NCI-H345 (cell line): ENCODE measurements at places on chromosomes 7 and 10.

DNA sequence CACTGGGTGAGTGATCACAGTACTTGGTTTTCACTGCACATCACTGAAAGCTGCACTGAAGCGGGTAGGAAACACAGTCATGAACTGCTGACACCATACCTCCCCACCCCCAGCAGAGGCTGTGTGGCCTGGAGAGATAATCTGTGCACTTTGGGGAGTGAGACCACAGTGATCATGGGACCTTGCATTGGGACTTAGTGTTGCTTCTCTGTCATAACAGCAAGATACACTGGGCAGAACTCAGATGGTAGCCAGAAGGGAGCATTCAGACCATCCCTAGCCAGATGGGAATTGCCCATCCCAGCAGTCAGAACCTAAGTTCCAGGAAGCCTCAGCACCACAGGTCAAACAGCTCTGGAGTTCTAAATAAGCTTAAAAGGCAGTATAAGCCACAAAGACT, 346.4 kb upstream of the TMEM229A start:
- no peak for DNase-seq

GRCh38 chr7:34806831-34807230, 148.8 kb downstream of the NPSR1 start:
- DNase-seq: no peak

DNA sequence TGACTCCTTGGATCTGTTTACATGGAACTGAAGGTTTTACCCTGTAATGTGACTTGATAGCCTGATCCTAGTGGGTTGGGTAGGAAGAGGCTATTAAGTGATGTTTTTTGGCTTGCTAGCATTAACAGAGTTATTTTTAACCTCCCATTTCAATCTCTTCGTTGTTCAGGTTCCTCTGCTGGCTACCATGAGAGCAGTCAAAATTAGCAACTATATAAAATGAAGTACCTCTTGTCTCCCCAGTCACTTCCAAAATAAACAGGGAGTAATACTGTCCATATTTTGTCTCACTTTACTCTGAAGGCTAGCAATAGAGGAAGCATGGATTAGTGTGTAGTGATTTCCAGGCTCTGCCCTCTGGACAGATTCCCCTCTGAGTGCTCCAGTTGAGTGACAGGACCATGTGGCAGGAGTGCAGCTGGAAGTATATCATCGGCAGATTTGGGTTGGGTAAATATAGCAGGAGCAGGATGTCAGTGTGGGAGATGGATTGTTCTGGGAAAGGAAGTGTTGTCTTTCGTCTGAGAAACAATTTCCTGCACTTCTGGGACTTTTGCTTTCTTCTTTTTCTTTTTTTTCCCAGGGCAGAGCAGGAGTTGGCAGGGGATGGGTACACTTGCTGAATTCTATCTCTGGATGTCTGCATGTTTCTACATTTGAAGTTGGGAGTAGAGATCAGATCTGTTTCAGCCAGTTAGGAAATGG, 35.2 kb downstream of the GBF1 start:
- DNase-seq: peak; percentile 10

DNA sequence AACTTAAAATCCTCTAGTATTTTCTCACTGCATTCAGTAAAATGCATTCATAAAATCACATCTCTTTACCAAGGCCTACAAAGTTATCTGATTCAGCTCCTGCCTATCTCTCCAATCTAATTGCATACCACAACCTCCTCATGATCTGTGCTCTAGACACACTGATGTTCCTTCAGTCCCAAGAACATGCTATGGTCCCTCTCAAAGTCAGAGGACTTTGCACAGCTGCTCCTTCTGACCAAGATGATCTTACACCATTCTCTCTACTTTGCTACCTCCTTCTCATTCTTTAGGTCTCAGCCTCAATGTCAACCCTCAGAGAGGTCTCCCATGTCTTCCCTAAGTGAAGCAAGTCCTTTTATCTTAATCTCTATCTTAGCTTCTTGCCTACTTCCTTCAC, 45.5 kb downstream of the CAV1 start:
- DNase-seq: no peak

- DNase-seq: peak; percentile 29
These were observed 1.2 kb downstream of the HOXA10 start for GRCh38 chr7:27172823-27173510.

DNA sequence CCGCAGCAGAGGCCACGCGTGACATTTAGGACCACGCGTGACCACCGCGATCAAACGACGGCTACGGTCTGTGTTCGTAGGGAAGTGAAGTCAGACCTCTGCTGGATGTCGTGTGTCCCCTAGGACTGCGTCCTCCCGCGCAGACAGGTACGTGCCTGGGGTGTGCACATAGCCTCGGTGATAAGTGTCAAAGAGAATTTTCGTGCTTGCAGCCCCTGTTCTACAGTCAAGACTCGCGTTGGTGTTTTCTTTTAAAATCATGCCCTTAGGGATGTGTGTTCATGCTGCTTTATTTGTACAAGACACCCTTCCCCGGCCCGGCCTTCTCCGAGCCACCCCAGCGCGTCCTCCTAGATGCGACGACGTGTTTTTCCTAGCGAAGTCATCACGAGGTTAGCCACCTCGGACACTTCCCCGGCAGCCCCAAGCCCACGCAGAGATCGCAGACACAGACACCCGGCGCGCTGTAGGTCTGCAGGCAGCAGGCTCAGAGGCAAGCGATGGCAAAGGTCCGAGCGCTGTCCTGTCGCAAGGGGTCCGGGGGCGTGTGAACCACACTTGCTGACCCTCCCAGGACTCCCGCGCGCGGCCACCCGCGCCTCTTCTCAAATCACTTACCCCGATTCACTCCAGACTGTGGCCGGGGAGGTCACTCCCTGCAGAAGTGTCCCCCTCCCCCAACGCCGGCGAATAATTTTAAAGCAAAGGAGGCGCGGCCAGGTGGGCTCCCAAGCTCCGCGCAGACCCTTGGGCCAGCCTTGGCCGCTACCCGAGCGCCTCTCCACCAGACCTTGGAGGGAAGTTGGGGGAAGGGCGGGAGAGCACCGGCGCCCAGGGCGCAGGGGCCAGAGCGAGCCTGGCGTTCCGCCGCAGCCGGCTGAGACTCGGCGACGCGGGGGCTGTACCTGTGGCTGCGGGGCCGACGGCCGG, 552 bp downstream of the MKX start:
- no peak for DNase-seq

- no peak for DNase-seq
These were observed 15.3 kb downstream of the TPK1 start for GRCh38 chr7:144820552-144820951.

DNA sequence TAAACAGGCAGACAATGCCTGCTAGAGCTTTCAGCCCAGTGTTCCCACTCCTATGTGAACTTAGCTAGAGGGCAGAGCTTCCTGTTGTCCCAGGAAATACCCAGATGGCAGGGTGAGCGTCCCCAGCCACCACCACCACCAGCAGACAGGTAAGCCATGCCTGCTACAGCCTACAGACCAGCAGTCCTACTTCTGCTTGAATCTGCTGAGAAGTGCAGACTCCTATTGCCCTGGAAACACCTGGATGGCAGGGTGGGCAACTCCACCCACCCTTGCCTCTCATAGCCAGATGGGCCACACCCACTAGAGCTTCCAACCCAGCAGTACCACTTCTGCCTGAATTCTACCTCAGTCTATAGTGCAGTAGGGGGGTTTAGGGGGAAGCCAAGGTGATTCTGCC, 64.4 kb downstream of the FBXL13 start:
- no peak for DNase-seq

DNA sequence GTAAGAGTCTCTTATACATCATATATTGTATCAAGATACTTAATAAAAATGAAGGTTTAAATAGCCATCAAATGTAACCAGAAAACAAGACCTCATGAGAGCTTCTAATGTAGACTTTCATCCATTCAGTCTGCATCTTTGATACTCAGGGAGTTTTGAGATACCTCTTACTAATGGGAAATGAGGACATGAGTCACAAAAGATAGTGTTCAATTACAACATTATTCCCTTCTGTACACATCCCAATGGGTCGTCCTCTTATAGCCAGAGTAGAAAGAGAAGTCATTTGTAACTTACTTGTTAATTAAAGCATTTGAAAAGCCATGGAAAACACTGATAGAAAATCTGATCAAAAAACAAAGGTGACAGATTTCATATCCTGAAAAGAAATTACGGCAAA, 19.4 kb downstream of the SHTN1 start:
- no peak for DNase-seq

DNA sequence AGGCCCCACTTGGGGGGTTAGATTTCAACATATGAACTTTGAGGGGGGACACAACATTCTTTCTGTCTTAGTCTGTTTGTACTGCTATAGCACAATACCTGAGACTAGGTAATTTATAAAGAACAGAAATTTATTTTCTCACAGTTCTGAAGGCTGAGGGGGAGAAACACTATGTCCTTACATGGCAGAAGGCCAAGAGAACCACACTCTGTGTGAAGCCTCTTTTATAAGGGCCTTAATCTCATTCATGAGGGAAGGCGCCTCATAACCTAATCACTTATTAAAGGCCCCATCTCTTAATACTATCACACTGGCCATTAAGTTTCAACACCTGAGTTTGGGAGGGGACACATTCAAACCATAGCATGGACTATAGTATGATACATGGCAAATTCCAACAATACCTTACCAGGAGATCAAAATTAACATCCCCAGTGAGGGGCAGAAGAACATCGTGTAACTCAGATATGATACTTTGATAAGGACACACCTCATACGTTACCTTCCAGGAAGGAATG, 9.3 kb upstream of the PDLIM1 start:
- DNase-seq: no peak

DNA sequence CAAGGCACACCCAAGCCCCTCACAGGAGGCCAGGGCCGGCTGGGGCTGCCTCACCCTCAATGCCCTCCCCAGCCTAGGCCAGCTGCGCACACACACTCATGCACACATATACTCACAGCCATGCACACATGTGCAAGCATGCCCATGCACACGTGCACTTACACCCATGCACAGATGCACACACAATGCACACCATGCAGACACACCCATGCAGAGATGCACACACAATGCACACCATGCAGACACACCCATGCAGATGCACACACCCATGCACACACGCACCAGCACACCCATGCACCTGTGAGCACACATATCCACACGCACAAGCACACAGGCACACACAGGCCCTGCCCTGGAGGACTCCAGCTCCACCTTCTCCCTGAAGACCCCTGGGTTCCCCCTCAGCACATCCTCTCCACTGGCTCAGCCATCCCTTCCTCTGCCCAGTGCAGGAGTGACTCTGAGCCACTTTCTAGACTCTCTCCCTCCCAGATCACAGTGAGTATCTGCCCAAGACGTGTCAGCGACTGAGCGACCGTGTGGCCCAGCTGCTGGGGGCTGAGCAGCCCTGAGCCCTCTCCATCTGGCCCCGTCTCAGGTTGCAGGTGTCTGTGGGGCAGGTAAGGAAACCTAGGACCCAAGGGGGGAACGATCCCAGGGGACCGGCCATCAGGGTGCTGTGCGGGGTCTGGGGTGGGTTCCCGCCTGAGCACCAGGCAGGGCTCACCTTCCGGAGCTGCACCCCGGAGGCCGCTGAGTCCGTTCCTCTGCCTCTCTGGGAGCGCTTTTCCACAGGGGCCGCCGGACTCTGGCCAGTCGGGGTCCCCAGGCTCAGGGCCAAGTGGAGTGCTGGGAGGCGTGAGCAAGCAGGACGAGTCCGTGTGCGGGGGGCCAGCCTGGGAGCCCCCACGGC, 25.8 kb downstream of the AP5Z1 start:
- DNase-seq: no peak

GRCh38 chr10:133161486-133162109, 1.6 kb downstream of the KNDC1 start:
- DNase-seq: no peak

DNA sequence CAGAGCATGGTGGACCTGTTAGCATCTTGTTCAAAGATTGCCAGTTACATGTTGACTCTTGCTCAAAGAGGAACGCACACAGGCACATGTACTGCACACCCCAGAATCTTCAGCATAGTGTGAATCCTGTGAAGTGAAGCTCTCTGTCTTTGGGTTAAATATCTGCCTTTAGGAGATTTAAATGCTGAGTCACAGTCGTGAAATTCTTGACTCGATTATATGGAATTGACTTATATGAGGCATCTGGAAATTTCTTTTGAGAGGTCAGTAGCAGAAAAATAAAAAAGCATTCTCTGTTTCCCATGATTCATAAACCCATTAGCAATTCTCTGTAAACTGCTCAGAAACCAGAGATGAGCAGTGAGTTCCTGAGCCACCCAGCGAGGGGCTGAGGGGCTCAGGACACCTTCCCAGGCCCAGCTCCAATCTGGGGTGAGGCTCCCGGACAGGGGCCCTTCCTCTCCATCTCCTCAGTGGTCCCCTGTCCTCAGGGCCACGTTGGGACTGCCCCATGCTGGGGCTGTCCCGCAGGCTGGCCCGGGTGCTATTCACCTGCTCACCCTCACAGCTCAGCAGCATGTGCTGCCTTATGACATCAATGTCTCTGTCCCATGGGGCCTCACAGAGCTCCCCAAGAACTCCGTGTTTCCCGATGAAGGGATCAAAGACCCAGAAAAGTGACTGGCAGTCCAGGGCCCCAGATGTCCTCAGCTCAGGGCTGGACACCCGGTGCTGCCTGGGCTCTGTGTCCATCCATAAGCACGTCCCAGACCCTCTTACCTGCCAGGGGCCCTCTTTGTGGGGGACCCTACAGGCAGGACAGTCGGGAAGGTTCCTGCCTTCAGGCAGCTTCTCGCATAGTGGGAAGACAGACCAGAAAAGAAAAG, 50.0 kb upstream of the INSIG1 start:
- no peak for DNase-seq

DNA sequence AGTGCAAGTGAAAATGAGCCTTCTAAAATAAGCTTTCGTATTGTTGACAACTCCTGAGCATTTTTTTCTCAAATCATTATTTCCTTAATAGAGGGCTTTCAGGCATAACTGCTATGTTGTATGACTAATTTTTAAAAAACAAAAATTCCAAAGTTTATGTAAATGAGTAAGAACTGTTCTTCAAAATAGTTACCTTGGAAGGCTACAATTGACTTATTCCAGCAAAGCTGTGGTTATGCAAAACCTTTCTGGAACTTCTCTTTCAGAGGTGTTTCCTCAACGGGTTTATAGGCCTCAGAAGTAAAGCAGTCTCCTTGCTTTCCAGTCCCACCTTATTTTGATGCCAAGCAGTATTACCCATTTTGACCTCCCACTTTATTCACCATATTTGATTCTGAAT, 2.5 kb downstream of the SLC25A28 start:
- no peak for DNase-seq

- peak; percentile 93 for DNase-seq
These were observed 518 bp upstream of the KMT2C start for GRCh38 chr7:152436111-152436930.
